ENCODE measurements at places on chromosomes 11 and 22.

GRCh38 chr11:70888061-70888460 lies 364.3 kb downstream of the SHANK2 start:
- no peak for DNase-seq

DNA sequence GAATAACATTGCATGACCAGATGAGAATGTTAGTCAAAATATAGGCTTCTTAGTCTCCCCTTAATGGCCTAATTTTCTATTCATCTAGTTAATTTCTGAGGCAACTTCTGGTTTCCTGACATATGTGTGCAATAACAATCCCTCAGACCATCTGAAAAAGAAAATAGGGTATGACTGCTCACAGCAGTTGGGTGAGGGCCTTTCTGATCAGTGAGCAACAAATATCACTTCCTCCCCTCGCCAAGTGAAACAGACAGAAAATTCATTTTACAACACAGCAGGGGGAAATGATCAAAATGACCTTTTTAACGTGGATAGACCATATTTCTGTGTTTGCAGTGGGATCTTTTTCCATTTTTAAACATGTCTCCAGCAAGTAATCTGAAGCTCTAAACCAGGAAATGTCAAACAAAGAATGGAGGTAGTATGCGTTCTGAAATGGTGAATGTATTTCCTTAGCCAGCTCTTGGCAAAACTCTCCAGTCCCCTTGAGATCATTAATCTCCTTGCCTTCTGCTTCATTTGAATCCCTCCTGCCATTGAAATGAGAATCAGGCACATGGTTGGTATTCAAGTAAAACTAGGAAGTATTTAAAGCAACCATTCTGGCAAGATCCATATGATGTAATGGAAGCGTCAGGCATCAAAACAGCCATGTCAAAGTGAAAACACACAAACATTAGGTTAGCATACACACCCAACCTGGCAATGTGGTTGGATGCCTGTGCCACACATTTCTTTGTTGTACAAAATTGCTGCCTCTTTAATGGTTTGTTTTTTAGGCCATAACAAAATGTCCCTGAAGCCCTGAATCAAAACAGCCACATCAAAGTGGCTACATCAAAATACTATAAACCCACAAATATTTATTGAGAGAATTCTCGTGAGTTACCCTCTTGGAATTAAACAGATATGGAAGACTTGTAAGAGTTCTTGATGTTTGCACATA lies 100.1 kb downstream of the SLC1A2 start:
- DNase-seq = peak; percentile 48

DNA sequence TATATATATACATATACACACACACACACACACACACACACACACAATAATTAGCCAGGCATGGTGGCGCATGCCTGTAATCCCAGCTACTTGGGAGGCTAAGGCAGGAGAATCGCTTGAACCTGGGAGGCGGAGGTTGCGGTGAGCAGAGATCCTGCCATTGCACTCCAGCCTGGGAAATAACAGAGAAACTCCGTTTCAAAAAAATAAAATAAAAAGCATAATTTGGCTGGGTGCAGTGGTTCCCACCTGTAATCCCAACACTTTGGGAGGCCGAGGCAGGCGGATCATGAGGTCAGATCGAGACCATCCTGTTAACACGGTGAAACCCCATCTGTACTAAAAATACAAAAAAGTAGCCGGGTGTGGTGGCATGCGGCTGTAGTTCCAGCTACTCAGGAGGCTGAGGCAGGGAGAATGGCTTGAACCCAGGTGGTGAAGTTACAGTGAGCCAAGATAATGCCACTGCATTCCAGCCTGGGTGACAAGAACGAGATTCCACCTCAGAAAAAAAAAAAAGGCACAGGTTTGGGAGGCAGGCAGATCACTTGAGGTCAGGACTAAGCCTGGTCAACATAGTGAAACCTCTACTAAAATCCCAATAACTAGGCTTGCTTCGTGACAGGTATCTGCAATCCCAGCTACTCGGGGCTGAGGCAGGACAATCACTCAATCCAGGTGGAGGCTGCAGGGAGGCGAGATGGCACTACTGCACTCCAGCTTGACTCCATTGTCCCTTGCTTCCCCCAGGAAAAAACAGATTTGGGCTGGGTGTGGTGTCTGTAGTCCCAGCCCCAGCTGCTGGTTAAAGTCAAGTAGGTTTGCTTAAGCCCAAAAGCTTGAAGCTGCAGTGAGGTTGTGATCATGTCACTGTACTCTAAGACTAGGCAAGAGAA lies 11.8 kb upstream of the WDR74 start:
- no peak for DNase-seq

GRCh38 chr11:18245396-18245795 lies 3.1 kb downstream of the SAA2 start:
- DNase-seq = no peak

DNA sequence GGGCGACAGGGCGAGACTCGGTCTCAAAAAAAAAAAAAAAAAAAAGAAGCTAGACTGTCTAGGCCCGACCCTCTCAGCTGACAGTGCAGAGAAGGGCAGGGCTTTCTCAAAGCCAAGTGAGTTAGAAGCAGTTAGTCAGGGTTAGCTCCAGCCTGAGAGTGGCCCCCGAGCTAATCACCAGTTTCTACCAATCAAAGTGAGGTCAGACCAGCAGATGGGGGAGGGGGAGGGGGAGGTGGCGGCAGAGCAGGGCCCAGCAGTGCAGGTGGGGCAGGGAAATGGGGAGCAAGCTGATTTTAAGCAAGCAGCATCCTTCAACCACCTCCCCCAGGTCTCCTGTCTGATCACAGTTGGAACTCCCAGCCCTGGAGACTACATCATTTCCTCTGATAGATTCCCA lies 55.3 kb upstream of the PRR5 start:
- no peak for DNase-seq

GRCh38 chr11:45881708-45882368 lies 3.6 kb upstream of the MAPK8IP1 start:
- DNase-seq = peak; percentile 16

- no peak for DNase-seq
Measured at GRCh38 chr22:41357191-41357590, 24.6 kb upstream of the TEF start.

GRCh38 chr22:37774728-37775127 lies 33.0 kb upstream of the GCAT start:
- DNase-seq = no peak

DNA sequence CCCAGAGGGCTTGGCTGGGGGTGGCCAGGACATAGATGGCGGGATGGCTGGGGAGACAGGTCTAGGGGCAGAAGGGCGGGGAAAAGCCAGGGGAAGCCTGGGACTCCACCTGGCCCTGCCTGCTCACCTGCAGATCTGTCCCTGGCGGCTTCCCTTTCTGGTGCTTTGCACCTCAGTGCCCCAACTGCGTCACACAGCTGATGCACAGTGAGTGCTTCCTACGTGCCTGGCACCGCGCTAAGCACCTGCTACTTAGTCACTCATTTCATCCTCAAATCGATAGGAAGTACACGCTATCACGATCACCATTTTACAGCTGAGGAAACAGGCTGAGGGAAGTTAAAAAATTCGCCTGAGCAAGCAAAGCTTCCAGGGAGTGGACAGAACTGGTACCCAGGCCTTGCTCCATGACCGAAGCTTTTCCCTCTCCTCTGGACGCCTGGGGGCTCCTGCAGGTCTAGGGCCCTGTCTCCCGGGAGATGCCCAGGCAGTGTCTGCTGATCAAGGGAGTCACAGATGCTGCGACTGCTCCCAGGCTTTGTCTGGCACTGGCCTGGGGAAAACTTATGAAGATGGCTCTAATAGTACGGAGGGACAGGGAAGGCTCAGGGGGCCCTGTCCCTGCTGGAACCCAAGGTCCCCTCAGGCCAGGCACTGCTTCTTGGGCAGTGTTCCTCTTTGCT lies 63.0 kb upstream of the TTLL12 start:
- DNase-seq = no peak

DNA sequence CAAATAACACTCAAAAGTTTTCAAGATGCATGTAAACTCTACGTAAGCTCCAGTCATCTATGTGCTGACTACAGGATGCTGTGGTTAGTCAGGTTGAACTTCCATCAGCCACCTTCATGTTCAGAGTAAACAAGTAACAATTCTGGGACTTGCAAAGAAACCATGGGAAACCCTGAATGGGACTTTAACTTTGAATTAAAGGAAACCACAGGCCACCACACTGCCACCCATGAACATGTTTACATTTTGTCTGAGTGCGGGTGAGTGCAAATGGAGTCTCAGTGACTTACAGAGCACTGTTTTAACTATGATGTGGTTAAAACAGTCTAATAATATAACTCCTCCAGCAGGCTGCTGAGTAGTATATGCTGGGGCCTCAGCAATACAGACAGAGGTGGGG lies 12.9 kb upstream of the SYTL2 start:
- DNase-seq = no peak

DNA sequence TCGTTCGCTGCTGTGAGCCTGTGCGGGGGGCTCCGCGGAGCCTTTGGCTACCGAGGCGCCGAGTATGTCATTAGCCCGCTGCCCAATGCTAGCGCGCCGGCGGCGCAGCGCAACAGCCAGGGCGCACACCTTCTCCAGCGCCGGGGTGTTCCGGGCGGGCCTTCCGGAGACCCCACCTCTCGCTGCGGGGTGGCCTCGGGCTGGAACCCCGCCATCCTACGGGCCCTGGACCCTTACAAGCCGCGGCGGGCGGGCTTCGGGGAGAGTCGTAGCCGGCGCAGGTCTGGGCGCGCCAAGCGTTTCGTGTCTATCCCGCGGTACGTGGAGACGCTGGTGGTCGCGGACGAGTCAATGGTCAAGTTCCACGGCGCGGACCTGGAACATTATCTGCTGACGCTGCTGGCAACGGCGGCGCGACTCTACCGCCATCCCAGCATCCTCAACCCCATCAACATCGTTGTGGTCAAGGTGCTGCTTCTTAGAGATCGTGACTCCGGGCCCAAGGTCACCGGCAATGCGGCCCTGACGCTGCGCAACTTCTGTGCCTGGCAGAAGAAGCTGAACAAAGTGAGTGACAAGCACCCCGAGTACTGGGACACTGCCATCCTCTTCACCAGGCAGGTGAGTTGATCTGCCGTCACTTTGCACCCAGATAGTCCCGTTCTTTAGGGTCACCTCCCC lies 1.0 kb downstream of the ADAMTS15 start:
- DNase-seq = peak; percentile 16

- no peak for DNase-seq
Measured at GRCh38 chr22:37932821-37933578, 20.4 kb downstream of the C22orf23 start.

GRCh38 chr11:131664816-131665215 lies 294.4 kb downstream of the NTM start:
- no peak for DNase-seq

DNA sequence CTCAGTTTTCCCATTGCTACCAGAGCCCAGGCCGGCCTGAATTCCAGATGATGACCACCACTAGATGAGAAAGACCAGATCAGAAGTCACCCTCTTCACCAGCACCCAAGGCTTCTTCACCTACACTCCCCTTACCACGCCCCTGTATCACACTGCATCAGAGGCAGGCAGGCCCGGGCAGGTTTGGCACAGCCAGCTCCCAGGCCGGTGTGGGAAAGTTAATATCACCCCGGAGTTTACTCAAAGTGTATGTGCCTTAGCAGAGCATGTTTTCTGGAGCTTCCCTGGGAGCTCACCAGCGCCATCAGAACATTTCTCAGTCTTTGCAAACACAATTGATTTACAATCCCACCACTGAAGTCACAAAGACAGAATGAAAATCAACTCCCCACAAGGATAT lies 47.5 kb upstream of the POU2AF1 start:
- no peak for DNase-seq

GRCh38 chr22:23533328-23533762 lies 46.7 kb downstream of the IGLL1 start:
- peak; percentile 21 for DNase-seq

GRCh38 chr11:60165538-60165937 lies 17.3 kb downstream of the MS4A6A start:
- no peak for DNase-seq

DNA sequence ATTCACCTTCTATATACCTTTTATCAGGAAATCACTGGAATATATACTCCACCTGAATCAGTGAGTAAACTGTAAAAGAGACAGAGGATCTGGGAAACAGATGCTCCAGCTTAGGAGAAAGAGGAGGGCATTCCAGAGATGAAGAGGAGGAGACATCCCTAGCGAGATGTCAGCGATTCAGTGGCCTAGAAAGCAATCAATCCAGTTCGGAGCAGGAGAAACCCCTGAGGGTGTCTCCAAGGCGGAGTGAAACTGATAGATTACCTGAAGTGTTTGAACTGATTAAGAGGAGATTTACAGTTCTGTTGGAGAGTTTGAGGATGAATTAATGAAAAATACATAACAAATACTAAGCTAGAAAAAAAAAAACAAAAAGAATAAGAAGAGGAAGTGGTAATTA lies 24.5 kb upstream of the TNRC6B start:
- DNase-seq = no peak

GRCh38 chr11:134063991-134064747 lies 4.7 kb upstream of the JAM3 start:
- DNase-seq = no peak

- peak; percentile 84 for DNase-seq
Measured at GRCh38 chr11:57638005-57638781, 11.5 kb downstream of the YPEL4 start.

DNA sequence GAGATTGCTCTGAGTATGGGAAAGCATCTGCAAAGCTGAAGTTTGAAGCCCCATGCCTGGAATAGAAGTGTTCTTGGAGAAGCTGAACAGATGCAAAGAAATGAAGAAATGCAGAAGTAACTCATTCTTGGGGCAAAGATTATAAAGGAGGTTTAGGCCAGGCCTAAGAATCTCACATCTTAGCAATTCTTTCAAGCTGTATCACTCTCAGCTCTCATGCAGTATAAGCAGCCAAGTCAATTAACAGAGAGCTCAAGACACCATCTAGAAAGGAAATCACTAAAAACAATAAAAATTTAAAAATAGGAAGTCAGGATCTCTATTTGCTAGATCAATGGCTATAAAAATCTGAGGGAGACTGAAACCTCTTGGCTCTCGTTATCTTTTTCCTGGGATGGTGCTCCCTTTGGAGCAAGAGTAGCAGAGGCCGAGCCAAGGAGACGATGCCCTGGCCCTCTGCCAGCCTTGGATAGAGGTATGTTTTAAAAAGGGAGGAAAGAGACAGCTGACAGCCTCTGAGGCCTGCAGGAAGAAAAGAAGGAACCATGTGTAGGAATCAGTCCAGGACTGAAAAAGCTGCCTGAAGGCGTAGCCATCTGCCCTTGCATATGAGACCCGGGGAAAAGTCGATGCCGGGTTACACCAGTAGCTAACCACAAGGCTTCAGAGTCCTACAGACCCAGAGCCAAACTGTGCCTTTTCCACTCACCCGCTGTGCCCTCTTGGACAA lies 229.8 kb downstream of the BLID start:
- no peak for DNase-seq

DNA sequence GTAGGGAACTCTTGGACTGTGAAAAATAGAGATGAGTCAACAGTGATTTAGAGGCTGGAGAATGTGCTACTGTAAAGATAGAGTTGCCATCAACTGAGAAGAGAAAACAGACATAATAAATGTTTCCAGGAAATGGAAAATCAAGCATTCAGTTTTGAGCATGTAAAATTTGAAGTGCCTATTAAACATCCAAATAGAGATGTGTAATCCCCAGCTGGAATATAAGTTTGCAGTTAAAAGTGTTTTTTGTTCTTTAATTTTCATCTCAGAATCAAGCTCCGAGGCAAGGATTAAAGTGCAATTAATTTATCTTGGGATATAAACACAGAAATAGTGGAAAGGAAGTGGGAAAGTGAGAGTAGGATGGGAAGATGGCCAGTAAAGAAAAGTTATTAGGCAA lies 666.0 kb upstream of the RAG2 start:
- no peak for DNase-seq

Measured in fibroblast of villous mesenchyme (primary cell).